Ecto neural progenitor cell (in vitro differentiated cells): ENCODE measurements at places on chromosomes 4 and X.

- no peak for DNase-seq
These were observed 735.1 kb upstream of the DIAPH2 start for GRCh38 chrX:95949588-95949987.

- no peak for DNase-seq
These were observed 517 bp downstream of the LEF1 start for GRCh38 chr4:108168160-108168670.

DNA sequence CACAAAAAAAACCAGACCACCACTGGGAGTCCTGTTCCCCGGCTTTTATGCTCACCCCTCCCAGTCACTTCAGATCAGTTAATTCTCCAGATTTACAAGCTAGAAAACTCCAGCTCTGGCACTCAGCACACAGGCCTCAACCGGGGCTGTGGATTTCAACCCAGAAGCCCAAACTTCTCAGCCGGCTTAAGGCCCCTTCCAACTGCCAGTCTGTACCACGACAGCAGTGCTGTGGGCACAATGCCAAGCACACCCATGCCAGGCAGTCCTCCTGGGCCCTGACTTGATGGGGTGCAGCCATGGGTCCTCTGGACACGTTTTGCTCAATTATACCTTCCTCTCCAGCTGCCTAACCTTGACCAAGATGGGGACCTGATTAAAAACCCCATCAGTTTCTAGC, 12.2 kb downstream of the SOD3 start:
- DNase-seq, result no peak

GRCh38 chrX:148649145-148649795, 148.9 kb downstream of the AFF2 start:
- DNase-seq, result no peak

GRCh38 chr4:28225689-28226353, 1365.2 kb downstream of the STIM2 start:
- DNase-seq, result no peak

DNA sequence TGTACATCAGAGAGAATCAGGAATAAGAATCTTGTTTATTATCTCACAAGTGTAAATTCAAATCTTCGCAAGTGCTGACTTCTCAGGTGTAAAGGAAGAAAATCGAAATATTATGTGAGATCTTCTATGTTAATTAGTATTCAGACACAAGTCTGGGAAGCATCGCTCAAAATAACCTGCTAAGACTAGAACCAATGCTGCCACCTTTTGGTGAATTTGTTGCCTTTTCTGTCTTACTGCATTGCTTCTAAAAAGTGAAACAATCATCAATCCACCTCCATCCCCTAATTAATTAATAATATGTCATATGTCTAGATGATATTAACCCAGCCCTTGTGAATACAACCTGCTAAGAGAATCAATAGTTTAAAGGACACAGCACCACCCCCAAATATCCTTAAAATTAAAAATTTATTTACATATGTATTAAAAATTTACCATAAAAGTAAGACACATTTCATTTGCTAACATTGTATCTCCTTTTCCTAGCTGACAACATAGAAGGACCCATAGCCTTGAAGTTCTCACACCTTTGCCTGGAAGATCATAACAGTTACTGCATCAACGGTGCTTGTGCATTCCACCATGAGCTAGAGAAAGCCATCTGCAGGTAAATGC, 3.5 kb downstream of the EPGN start:
- DNase-seq, result no peak

DNA sequence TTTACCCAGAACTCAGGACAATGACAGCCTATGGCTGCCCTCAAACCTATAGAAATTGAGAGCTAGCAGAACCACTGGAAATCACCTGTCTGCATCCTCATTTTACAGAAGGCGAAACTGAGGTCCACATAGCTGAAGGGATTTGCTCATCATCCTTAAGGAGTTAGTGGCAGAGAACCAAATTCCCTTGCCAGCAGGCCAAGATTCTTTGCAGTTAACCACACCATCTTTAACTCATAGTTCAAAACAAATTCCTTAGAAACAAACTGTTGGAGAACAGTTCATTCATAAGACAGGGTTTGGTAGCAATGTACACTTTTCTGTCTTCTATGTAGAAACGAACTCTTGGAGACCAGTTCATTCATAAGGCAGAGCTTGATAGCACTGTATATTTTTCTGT, 37.9 kb upstream of the RAP2C start:
- no peak for DNase-seq

DNA sequence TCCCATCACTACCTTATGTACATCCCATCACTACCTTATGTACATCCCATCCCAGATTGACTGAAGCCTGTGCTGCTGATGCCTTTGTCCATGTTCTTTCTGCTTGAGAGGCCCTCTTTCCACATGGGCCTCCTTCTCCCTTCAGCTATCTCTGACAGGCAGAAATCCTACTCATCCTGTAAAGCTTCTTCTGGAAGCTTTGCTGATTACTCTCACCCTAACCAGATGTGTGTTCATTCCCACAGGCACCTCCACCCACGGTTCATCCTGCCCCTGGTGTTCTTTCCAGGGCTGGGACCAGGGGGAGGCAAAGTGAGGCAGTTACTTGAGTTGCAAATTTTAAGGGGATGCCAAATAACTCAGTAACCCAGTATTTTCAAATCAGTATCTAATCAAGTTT, 22.5 kb upstream of the FBXW7 start:
- DNase-seq, result no peak

- no peak for DNase-seq
These were observed 52.2 kb upstream of the FGF13 start for GRCh38 chrX:138763761-138764160.

DNA sequence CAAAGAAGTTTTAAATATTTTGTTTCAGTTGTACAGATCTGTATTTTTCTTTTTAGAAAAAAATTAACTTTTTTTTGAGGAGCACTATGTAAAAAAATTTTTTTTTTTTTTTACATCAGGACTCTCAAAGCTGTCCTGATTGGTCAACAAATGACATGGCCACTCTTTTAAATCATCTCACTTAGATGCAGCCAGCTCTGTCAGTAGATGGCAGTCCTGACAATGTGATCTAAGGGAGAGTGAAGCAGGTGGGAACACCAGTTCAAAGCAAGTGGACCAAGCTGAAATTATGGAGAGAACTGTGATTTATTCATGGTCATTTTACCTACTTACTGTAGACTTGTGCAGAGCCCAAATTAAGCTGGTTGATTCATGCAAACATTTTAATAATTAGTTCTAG, 174.7 kb upstream of the GPRIN3 start:
- DNase-seq, result no peak

GRCh38 chr4:121706595-121707021, 9.8 kb upstream of the ANXA5 start:
- DNase-seq, result no peak

DNA sequence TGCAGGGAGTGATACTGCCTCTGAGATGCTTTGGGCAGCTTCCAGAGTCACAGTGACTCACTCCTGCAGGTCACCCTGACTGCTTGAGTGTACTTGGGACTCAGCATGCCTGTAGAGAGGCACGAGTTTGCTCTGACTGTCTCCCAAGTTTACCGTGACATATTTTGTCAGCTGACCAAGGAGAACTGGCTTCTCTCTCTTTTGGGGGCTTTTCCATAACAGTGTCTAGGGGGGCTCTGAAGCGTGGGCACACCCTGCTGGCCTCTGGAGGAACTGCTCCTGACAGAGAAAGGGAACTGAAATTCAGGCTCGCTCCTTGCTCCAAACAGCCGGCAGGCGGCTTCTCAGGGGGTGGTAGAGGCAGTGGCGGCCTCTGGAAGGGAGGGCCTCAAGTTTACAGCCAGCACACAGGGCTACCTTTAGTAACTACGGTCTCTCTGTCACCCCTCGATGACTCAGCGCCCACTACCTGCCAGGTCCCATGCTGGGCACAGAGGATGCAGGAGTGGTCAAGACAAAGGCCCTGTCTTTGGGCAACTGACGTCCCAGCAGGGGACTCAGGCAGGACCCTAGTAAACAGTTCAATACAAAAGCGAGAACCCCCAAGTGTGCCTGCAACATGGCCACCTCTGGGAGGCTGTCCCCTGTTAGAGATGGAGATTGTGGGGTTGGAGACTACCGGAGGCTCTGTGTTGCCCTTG, 17.8 kb downstream of the ZNF185 start:
- peak; percentile 70 for DNase-seq

GRCh38 chrX:22134681-22135080, 102.6 kb downstream of the PHEX start:
- no peak for DNase-seq

DNA sequence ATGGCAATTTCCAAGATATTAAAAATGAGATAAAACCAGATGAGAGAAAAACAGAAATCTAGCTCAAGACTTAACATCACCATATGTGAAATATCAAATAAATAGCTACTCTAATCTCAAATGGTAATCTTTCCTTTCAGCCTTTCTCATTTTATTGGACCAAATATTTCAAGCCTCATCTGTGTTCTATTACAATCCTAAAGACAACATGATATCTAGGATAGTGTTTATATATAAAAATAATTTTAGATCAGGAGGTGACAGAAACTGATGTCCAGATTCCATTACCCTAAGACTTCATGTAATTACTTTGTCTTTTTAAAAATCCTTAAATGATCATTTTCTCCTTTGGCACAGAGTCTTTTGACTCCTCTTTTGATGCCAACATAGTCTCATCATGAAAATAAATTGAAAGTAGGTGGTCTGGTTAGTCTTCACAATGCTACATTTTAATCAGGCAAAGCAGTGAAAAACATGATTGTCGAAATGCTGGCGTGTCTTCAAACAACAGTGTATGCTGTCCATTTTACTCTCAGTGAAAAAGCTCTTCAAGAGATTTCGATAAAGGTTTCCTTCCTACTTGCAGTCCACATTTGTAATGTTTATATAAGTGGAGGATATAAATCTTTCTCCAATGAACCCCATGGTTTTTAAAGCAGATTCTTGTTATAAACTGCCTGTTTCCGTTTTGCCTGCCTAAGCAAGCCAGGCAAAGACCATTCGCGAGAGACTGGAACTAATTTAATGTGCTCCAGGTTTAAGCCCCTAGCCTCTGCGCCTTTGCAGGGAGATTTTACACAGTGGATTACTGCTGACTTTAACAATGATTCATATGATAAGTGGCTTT, 169.8 kb downstream of the SCFD2 start:
- no peak for DNase-seq

- DNase-seq, result no peak
These were observed 575.6 kb upstream of the PITX2 start for GRCh38 chr4:111198446-111198845.

DNA sequence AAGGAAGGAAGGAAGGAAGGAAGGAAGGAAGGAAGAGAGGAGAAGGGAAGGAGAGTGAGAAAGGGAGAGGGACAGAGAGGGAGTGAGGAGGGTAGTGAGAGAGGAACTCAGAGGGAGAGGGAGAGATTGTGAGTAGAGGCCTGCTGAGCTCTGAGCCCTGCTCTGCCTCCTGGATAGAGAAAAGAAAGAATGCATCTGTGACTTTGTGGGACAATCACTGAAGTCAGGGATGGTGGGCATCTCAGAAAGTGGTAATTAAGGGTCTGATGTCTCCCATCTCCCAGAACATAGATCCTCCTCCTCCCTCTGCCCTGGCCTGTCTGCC, 142.9 kb upstream of the BANK1 start:
- no peak for DNase-seq

GRCh38 chrX:20596856-20597255, 330.1 kb upstream of the RPS6KA3 start:
- DNase-seq, result no peak

GRCh38 chrX:9988762-9989161, 21.6 kb downstream of the CLDN34 start:
- no peak for DNase-seq

- DNase-seq, result no peak
These were observed 179.1 kb upstream of the KLHL4 start for GRCh38 chrX:87338510-87338909.

DNA sequence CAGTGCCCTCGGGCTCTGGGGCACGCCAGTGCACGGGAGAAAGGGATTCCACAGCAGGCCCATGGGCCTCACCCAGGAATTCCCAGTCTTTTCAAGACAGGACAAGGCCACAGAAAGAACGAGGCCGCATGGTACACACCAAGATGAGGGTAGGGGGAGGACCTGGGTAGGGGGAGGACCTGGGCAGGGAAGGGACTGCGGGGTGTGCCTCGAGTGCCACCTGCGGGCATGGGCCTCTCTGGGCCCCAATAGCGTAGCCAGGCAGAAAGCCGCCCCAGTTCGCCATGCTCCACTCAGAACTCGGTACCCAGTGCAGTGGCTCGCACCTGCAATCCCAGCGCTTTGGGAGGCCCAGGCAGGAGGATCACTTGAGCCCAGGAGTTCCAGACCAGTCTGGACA, 14.0 kb upstream of the DUSP9 start:
- DNase-seq, result no peak

DNA sequence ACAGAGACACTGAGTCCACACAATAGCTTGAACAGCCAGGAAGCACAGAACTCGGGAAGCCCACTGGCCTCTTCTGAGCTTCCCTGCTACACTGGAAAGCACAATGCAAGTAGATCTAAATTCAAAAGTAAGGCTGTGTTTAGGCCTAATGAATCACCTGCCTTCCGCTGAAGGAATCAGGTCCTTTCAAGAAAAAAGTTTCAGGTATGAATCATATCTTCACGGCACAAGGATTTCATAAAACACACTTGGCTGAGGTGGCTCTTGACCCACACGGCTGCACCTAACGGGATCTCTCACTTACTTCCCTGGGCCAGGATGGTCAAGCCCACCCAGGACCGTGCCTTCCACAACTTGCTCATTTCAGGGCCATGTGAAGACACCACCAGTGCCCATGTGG, 59.3 kb downstream of the IRF2 start:
- no peak for DNase-seq

- DNase-seq, result no peak
These were observed 556.1 kb downstream of the IL1RAPL1 start for GRCh38 chrX:29143356-29143755.

GRCh38 chrX:84956304-84956703, 47.4 kb upstream of the APOOL start:
- no peak for DNase-seq

GRCh38 chr4:35228313-35228712, 1016.0 kb downstream of the ARAP2 start:
- DNase-seq, result no peak

DNA sequence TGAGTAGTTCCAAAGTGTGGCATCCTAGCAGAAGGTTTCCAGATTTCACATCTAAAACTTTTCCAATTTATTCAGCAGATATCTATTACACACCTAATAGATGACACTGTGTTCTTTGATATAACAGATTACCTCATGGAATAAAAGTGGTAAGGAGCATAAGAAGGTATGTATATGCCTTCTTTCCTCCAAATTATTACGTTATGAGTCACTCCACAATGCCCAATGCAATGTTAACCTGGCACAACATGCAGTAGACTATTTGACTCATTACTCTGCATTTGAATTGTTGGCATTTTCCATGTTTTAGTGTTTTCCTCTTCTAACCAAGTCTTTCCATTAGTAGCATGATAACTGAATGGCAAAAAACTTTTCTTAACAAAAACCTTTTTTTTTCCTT, 383.6 kb downstream of the ADGRL3 start:
- DNase-seq, result no peak
